Aortic smooth muscle cell (primary cell): ENCODE measurements at places on chromosomes 4 and X. TPM values are rescaled to one million over a fixed set of nuclear protein-coding genes. Genes with fewer than 3 reads are reported as not detected.

The TMEM31 gene
- total RNA-seq, result not detected in 2 replicates

The RPA4 gene
- 0.79 and 2.7 TPM in 2 replicates for total RNA-seq

The ZNF81 gene
- total RNA-seq, result 4.5 and 4.8 TPM in 2 replicates

The CDKL5 gene
- 1.7 and 2.8 TPM in 2 replicates for total RNA-seq

The PPP2R2C gene
- total RNA-seq, result under 0.01 and 0.06 TPM in 2 replicates

The OSTC gene
- 199 and 217 TPM in 2 replicates for total RNA-seq

The STATH gene
- total RNA-seq, result not detected in 2 replicates

The SLC16A2 gene
- 4.1 and 5.0 TPM in 2 replicates for total RNA-seq

The TIGD4 gene
- 0.12 and 0.13 TPM in 2 replicates for total RNA-seq

The ZBTB49 gene
- 2.6 and 2.9 TPM in 2 replicates for total RNA-seq

The EDA2R gene
- total RNA-seq, result 8.3 and 9.0 TPM in 2 replicates

The LUZP4 gene
- not detected in 2 replicates for total RNA-seq

The NPY1R gene
- 2.5 and 69.0 TPM in 2 replicates for total RNA-seq

The CTAG1A gene
- not detected in 2 replicates for total RNA-seq

The HELT gene
- total RNA-seq, result not detected in 2 replicates

The RNF150 gene
- 0.13 and 0.25 TPM in 2 replicates for total RNA-seq

The RAP1GDS1 gene
- total RNA-seq, result 42.3 and 47.6 TPM in 2 replicates
